ENCODE measurements at places on chromosomes 5 and 9. TPM values are rescaled to one million over a fixed set of nuclear protein-coding genes. Genes with fewer than 3 reads are reported as not detected.

The FAM120A gene
- total RNA-seq = 93.1 TPM

The WWC1 gene
- 3.6 TPM for total RNA-seq

The CCDC192 gene
- total RNA-seq = not detected

DNA sequence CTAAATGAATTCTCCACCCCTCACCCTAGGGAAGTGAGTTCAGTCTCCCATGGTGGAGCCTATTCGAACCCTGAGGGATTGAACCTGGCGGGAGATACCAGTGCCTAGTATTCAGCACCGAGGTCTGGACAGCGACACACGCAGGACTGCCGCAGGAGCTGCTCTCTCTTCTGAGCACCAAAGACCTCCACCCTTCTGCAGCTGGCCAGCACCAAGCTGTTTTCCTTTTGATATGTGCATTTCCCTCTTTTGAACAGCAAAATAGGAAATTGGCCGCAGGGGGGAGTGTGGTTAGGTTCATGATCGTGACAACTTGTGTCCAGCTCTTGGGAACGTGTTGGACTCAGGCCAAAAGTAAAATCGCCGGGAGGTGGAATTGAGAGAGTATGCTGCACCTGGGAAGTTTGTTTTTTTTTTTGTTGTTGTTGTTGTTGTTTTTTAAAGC, 1.2 kb upstream of the PCSK1 start:
- no peak overlapping the region for H3K27ac ChIP-seq
- DNase-seq = no peak
- H3K4me3 ChIP-seq = no peak overlapping the region
- peaks cover 28% of the 10 kb centered on the region for H3K4me1 ChIP-seq

DNA sequence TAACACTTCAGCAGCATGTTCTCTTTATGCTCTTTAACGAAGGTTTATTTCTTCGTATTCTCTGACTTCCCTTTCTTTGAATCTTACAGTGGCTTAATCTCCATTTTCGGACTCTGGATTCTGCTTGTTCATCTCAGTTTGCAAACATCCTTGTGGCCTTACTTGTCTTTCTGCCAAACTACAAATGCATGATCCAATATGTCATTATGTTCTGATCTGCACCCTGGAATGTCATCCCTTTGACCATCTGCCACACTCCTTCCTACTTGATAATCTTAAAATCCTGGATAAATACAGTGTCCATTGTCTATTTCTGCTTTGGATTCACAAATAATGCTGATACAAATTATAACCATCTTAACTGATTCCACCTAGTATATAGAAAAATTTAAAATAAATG, 499.2 kb downstream of the CDH18 start:
- H3K4me3 ChIP-seq = no peak overlapping the region
- no peak for DNase-seq
- H3K4me1 ChIP-seq = no peaks in the 10 kb centered on the region
- H3K36me3 ChIP-seq = no peaks in the 10 kb centered on the region

GRCh38 chr5:60482301-60482700, 217.7 kb downstream of the DEPDC1B start:
- H3K27me3 ChIP-seq = no peaks in the 10 kb centered on the region
- peaks cover 41% of the 10 kb centered on the region for H3K4me1 ChIP-seq
- H3K36me3 ChIP-seq = peaks cover 2% of the 10 kb centered on the region
- H3K27ac ChIP-seq = no peak overlapping the region
- H3K4me3 ChIP-seq = no peak overlapping the region
- no peak for DNase-seq

DNA sequence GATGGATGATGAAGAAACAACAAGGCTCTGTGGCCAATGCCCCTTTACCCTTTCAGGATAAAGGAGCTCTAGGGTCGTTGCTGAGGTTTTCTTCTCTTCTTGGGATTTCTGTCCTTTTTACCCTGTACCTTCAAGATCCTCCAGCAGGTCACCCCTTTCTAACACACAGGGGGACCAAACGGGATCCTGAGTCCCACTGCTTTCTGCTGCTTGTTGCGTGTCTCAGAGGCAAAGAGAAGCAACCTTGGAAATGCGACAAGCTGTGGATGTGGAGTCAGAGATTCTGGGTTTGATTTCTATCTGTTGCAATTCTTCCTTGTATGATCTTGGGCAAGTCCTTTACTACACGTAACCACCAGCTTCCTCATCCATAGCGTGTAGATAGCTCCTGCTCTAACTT, 20.5 kb downstream of the GLRA1 start:
- no peak overlapping the region for H3K27ac ChIP-seq
- H3K36me3 ChIP-seq = no peaks in the 10 kb centered on the region
- H3K4me1 ChIP-seq = peaks cover 59% of the 10 kb centered on the region
- H3K4me3 ChIP-seq = no peak overlapping the region

DNA sequence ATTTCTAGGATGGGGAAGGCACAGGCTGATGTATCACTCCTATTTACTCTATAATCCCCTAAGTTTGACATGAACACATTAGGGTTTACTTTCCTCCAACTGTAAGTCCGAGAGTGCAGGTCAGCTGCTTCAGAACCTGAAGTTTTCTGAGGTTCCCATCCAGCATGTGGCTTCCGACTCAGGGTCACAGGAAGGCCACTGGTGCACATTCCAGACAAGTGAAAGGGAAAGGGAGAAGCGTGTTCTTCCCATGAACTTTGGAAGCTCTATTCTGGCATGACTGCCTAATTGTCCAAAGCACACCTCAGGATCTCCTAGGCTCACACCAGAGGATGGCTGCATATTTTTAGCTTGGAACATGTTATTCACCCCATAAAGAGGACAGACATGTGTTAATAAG, 602.6 kb downstream of the SEMA5A start:
- peaks cover 2% of the 10 kb centered on the region for H3K36me3 ChIP-seq
- H3K4me3 ChIP-seq = no peak overlapping the region
- H3K27ac ChIP-seq = no peak overlapping the region
- H3K4me1 ChIP-seq = no peaks in the 10 kb centered on the region

GRCh38 chr9:69078581-69078980, 43.0 kb downstream of the FXN start:
- no peaks in the 10 kb centered on the region for H3K36me3 ChIP-seq
- H3K4me3 ChIP-seq = no peak overlapping the region
- peak overlapping the region; percentile 56 for H3K27ac ChIP-seq
- peaks cover 22% of the 10 kb centered on the region for H3K4me1 ChIP-seq
- H3K27me3 ChIP-seq = no peaks in the 10 kb centered on the region

DNA sequence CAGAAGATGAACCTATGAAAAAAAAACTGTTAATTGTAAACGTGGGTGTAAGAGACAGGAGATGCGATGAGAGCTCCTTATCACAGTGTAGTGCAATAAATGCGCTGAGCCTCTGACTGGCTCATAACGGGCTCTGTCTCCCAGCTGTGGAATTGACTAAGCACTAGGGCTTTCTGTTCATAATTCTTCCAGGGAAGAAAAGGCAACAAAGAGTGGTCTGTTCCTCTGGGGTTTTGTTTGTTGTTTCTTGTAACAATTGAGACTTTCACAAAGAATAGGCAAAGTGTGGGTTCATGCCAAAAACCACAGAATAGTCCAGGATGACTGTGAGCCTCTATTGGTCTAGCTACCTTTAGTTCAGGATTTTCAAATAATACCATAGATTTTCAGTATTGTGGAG, 39.4 kb downstream of the UBE2QL1 start:
- H3K27ac ChIP-seq = no peak overlapping the region
- H3K27me3 ChIP-seq = peaks cover 13% of the 10 kb centered on the region
- DNase-seq = no peak
- no peak overlapping the region for H3K4me3 ChIP-seq
- H3K36me3 ChIP-seq = no peaks in the 10 kb centered on the region

DNA sequence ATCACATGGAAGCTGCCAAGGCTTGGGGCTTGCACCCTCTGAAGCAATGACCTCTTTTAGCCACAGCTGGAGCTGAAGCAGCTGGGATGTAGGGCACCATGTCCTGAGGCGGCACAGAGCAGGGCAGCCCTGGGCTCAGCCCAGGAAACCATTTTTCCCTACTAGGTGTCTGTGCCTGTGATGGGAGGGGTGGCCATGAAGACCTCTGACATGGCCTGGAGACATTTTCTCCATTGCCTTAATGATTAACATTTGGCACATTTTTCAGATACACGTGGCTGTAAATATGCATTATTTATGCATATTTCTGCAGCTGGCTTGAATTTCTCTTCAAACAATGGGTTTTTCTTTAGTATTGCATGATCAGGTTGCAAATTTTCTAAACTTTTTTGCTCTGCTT, 81.7 kb downstream of the OSMR start:
- no peak for DNase-seq
- peaks cover 52% of the 10 kb centered on the region for H3K36me3 ChIP-seq
- H3K4me1 ChIP-seq = peaks cover 34% of the 10 kb centered on the region
- H3K27me3 ChIP-seq = no peaks in the 10 kb centered on the region
- H3K27ac ChIP-seq = no peak overlapping the region

GRCh38 chr5:154761046-154761736, 6.0 kb downstream of the LARP1 start:
- no peak for DNase-seq
- no peaks in the 10 kb centered on the region for H3K36me3 ChIP-seq
- H3K27me3 ChIP-seq = no peaks in the 10 kb centered on the region
- H3K4me3 ChIP-seq = no peak overlapping the region

- peaks cover 37% of the 10 kb centered on the region for H3K4me1 ChIP-seq
- no peak overlapping the region for H3K4me3 ChIP-seq
- no peaks in the 10 kb centered on the region for H3K27me3 ChIP-seq
- DNase-seq = no peak
Measured at GRCh38 chr5:56683281-56683680, 132.1 kb upstream of the MAP3K1 start.
